ENCODE measurements at places on chromosomes 16 and 17. TPM values are rescaled to one million over a fixed set of nuclear protein-coding genes. Genes with fewer than 3 reads are reported as not detected.

GRCh38 chr16:89944773-89945172 lies 3.8 kb upstream of the DEF8 start:
- no peaks in the 10 kb centered on the region for H3K36me3 ChIP-seq
- no peak overlapping the region for H3K4me3 ChIP-seq
- H3K4me1 ChIP-seq: peaks cover 3% of the 10 kb centered on the region

- H3K27ac ChIP-seq: no peak overlapping the region
- H3K4me1 ChIP-seq: no peaks in the 10 kb centered on the region
- no peaks in the 10 kb centered on the region for H3K27me3 ChIP-seq
These were observed 32.1 kb upstream of the CDH3 start for GRCh38 chr16:68612996-68613395.

DNA sequence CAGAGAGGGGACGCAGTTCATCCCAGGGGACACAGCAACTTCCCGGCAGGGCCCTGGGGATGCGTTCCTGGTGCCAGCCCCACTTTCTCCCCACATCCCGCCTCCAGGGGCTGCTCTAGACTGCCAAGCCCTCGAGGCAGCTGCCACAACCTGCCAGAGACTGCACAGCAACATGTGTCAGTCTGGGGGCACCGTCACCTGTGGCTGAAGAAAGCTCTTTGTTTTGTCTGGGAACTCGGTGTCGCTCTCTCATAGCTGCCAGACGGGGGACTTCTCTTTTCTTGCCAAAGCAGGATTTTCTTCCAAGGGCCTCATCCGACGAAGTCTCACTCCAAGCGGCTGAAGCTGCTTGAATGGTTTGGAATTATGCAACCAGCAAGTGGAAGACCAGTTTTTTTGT lies 43.7 kb downstream of the COTL1 start:
- no peak overlapping the region for H3K4me3 ChIP-seq
- H3K27ac ChIP-seq: no peak overlapping the region
- H3K4me1 ChIP-seq: no peaks in the 10 kb centered on the region
- peaks cover 10% of the 10 kb centered on the region for H3K36me3 ChIP-seq

DNA sequence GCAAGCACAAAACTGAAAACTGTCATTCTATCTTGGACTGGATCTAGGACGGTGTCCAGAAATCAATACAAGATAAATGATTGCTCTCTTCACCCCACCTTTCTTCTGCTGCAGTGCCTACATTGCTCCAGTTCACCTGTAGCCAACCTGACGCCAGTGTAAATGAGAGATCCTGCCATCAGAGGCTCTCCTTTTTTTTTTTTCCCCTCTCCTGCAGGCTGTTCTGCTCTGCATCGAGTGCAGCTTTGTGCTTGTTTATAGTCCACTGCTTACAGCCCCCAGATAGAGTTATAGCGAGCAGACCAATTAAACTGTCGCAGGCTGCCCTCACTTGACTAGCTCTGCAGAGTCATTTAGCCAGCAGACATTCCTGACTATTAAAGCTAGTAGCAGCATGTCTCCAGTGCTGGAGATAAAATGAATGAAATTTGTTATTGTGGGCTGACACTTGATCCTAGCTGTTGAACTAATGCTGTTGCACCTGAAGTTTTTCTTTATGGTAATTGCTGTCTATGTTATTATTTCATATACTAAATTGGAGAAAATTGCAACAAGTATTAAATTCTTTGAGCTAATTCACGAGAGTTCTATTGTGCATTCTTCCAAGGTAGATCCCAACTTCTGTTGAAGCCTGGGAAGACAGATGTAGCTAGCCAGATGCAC lies 257.1 kb downstream of the FTO start:
- no peaks in the 10 kb centered on the region for H3K27me3 ChIP-seq
- no peaks in the 10 kb centered on the region for H3K4me1 ChIP-seq
- DNase-seq: no peak

DNA sequence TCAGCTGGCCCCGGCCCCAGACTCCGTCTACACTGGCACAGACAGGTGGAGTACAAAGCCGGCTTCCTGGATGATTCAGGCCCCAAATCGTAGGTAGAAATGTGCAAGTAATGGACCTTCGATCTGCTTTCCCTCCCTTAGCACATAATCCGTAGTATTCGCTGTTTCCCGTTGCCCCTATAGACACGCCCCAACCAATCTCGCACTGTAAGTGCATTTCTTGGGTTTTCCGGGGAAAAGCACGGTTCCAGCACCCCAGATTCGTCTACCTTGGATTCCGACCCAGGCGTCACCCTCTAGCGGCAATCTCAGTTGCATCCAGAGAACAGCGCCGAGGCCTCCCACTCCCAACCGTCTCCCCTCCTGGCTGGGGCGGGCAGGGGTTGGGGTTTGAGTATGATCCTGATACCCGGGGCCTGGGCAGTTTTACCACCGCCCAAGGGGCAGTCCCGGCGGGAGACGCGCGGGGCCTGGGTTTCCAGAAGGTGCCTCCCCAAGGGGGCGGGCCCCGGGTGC lies 12.1 kb upstream of the FOXF1 start:
- peaks cover 5% of the 10 kb centered on the region for H3K36me3 ChIP-seq
- H3K4me1 ChIP-seq: peaks cover under 1% of the 10 kb centered on the region
- peak overlapping the region; percentile 26 for H3K4me3 ChIP-seq

Gene CPSF4L
- 0.26 TPM for total RNA-seq

DNA sequence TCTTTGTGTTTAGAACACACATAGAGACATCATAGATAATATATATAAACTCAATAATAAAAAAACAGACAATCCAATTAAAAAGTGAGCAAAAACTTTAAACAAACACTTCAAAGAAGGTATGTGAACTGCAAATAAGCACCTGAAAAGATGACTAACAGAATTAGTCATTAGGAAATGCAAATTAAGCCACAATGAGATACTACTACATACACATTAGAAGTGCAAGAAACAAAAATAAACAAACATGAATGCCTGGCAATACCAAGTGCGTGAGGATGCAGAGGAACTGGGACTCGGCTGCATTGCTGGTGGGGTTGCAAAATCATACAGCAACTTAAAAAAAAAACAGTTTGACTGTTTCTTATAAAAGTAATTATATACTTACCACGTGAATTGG lies 799.0 kb downstream of the KCNJ2 start:
- DNase-seq: peak; percentile 72
- H3K4me3 ChIP-seq: no peak overlapping the region
- no peak overlapping the region for H3K27ac ChIP-seq
- no peaks in the 10 kb centered on the region for H3K27me3 ChIP-seq

- H3K4me3 ChIP-seq: peak overlapping the region; percentile 20
- no peaks in the 10 kb centered on the region for H3K27me3 ChIP-seq
- H3K36me3 ChIP-seq: no peaks in the 10 kb centered on the region
These were observed 120.5 kb downstream of the ZFHX3 start for GRCh38 chr16:72927199-72928089.

DNA sequence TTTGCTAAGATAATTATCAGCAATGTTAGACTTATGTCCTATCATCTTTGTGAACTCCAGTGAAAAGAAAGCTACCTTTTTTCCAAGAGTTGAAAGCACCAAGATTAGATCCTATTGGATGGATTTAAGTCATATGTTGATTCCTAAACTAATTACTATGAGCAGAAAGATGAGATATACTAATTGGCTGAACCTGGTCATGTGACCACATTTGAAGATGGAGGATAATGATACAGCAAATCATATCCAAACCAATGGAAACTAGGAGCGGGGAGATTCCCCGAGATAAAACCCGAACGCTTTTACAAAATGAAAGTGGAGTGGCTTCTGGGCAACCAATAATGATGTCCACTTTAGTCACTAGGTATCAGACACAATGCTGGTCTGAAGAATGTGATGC lies 1060.2 kb upstream of the EEF2KMT start:
- no peak overlapping the region for H3K4me3 ChIP-seq
- no peaks in the 10 kb centered on the region for H3K36me3 ChIP-seq
- no peaks in the 10 kb centered on the region for H3K4me1 ChIP-seq
- H3K27me3 ChIP-seq: no peaks in the 10 kb centered on the region
- H3K27ac ChIP-seq: no peak overlapping the region

DNA sequence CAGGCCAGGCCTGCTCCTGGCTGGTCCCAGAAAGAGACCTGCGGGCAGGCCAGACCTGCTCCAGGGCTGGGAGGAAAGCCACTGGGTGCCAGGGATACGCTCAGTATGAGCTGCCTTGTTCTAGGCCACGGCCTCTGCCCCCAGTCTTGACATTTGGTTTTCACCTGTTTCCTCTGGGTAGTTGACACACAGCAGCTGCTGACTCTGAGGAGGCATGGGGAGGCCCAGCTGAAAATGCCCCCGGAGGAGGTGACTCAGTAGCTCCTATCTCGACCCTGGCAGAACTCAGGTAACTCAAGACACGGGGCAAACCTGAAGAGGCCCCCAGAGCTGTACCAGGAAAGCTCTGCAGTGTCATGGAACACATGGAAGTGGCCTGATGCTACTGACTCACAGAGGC lies 13.9 kb upstream of the ADGRG1 start:
- DNase-seq: no peak
- no peak overlapping the region for H3K27ac ChIP-seq
- no peaks in the 10 kb centered on the region for H3K36me3 ChIP-seq
- no peak overlapping the region for H3K4me3 ChIP-seq
- H3K4me1 ChIP-seq: peaks cover 8% of the 10 kb centered on the region
- H3K27me3 ChIP-seq: no peaks in the 10 kb centered on the region

- no peak for DNase-seq
- no peaks in the 10 kb centered on the region for H3K4me1 ChIP-seq
- H3K27me3 ChIP-seq: peaks cover 36% of the 10 kb centered on the region
These were observed 2.9 kb downstream of the GUCY2D start for GRCh38 chr17:8005357-8005756.

DNA sequence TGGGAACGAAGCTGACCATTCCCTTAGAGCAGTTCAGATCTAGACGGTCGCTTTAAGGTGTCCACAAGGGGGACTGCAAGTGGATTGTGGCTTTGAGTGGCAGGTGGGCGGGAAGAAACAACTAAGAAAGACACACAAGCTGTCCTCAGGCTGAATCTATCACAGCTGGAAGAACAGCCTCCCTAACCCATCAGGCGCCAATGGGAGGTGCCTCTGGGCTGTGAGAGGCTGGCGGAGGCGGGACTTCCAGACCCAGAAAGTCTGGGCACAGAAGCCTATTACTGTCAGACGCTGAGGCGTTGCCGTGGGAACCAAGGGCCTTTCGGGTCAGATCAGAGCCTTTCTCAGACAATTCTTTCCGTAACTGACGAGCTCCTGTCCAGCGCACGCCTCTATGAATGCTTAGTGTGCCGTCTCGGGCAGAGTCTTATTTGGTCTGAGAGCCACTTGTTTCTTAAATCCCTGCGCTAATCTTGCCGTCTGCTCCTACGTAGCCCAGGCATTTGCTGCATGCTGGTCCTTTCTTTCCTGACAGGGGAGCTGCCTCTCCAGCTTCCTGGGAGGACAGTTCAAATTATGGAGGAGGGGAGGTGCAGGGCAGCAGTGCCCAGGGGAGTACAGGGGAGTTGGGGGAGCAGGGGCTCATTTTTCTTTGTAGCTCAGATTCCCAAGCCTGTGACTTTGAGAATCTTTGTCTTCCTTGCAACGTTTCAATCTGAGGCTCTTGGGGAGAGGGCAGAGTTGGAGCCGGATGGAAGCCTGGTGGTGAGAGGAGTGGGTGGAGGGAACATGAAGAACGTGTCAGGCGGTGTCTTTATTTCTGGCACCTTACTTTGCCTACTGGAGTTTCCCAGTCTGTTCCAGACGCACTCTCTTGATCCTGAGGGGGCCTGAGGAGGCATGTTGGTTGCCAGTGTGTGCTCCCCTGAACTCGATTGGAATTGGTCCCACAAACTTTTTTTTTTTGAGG lies 618.7 kb downstream of the KCNJ18 start:
- no peaks in the 10 kb centered on the region for H3K4me1 ChIP-seq
- no peaks in the 10 kb centered on the region for H3K27me3 ChIP-seq
- no peaks in the 10 kb centered on the region for H3K36me3 ChIP-seq
- DNase-seq: no peak
- H3K4me3 ChIP-seq: no peak overlapping the region

- H3K27me3 ChIP-seq: peaks cover 3% of the 10 kb centered on the region
- no peak overlapping the region for H3K27ac ChIP-seq
- DNase-seq: peak; percentile 86
- no peaks in the 10 kb centered on the region for H3K36me3 ChIP-seq
These were observed 43.1 kb upstream of the MYH10 start for GRCh38 chr17:8673612-8674011.

GRCh38 chr17:45366049-45366448 lies 49.2 kb upstream of the MAP3K14 start:
- no peak overlapping the region for H3K27ac ChIP-seq
- H3K27me3 ChIP-seq: peaks cover 9% of the 10 kb centered on the region
- H3K4me3 ChIP-seq: no peak overlapping the region
- H3K36me3 ChIP-seq: no peaks in the 10 kb centered on the region
- H3K4me1 ChIP-seq: peaks cover 7% of the 10 kb centered on the region

Gene CCL8
- 0.26 TPM for total RNA-seq

GRCh38 chr17:76562734-76563148 lies 22.9 kb downstream of the PRCD start:
- H3K4me1 ChIP-seq: peaks cover 17% of the 10 kb centered on the region
- no peak overlapping the region for H3K4me3 ChIP-seq
- H3K36me3 ChIP-seq: no peaks in the 10 kb centered on the region
- H3K27ac ChIP-seq: peak overlapping the region; percentile 37

Gene STX1B
- 2.1 TPM for total RNA-seq

Gene KRTAP1-5
- total RNA-seq: not detected

Gene ITGA2B
- 0.26 TPM for total RNA-seq

- H3K27ac ChIP-seq: no peak overlapping the region
- DNase-seq: no peak
- H3K4me1 ChIP-seq: no peaks in the 10 kb centered on the region
- H3K36me3 ChIP-seq: no peaks in the 10 kb centered on the region
These were observed 14.3 kb downstream of the MBTD1 start for GRCh38 chr17:51245535-51245934.

DNA sequence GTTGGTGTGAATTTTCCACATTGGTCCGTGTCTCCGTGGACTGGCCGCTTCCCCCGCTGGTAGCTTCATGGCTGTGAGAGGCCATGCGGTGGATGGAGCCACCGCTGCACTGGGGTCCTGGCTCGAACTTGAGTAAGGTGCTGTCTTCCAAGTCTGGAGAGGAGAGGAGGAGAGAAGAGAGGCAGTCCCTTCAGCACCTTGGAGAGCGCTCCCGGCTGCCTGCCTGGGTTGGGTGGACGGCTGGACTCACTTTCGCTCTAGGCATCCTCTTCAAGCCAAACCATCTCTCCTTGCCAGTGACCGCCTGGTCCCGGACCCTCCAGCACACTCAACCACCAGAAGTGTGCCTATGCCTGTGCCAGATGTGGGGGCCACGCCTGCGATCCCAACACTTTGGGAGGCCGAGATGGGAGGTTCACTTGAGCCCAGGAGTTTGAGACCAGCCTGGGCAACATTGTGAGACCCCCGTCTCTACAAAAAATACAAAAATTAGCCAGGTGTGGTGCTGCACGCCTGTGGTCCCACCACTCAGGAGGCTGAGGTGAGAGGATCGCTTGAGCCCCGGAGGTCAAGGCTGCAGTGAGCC lies 6.2 kb downstream of the JPH3 start:
- H3K27me3 ChIP-seq: peaks cover 16% of the 10 kb centered on the region
- no peak overlapping the region for H3K27ac ChIP-seq

DNA sequence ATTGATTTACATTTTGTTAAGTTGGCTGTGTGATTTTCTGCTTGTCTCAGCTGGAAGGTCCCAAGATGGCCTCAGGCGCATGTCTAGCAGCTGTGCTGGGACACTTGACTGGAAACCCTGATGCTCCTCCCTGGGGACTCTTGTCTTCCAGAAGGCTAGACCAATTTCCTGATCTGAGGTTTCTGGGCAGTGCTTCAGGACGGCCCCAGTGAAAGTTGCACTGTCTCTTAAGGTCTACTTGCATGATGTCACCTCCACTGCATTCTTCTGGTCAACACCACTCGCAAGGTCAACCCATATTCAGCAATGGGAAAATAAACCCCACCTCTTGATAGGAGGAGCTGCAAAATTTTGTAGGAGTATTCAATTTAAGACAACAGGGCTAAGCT lies 116.0 kb downstream of the SALL1 start:
- H3K27me3 ChIP-seq: no peaks in the 10 kb centered on the region
- DNase-seq: peak; percentile 9
- no peak overlapping the region for H3K4me3 ChIP-seq
- H3K4me1 ChIP-seq: no peaks in the 10 kb centered on the region
- H3K36me3 ChIP-seq: no peaks in the 10 kb centered on the region
